Astrocyte of the spinal cord (primary cell): ENCODE measurements at places on chromosomes 12 and 14.

DNA sequence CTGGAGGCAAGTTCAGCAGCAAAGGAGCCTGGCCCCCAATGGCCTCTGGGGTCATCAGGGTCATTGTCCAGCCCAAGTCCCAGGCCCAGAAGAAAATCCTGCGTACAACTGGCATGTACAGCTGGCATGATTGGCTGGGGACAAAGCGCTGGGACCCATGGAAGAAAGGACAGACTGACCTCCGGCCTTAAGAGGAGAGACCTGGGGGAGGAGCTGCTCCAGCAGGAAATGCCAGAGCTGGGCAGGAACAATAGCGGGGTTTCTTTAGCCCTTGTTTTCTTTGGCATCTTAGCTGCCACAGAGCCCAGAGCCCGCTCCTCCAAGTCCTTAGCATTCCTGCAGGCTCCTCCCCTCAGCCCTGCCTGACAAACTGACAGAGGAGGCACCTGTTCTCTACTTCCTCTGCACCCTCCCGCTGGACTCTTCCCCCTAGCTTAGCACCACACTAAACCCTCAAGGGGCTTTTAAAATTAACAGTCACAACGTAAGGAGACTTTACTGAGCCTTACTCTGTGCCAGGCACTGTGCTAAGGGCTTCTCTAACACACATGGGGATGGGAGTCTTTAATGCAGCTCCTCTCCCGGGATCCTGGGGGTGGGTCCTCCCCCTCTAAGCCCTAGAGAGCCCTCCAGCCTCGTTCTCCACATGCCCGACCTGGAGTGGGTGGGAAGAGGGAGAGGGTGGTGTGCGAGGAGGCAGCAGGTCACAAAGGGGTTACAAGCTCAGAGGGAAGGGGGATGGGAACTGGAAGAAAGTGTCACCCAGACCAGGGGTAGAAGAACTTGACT is 1.8 kb upstream of the AQP5 start:
- peak; percentile 22 for DNase-seq

- DNase-seq, result peak; percentile 13
Measured at GRCh38 chr12:41962171-41962572, 182.5 kb downstream of the GXYLT1 start.

DNA sequence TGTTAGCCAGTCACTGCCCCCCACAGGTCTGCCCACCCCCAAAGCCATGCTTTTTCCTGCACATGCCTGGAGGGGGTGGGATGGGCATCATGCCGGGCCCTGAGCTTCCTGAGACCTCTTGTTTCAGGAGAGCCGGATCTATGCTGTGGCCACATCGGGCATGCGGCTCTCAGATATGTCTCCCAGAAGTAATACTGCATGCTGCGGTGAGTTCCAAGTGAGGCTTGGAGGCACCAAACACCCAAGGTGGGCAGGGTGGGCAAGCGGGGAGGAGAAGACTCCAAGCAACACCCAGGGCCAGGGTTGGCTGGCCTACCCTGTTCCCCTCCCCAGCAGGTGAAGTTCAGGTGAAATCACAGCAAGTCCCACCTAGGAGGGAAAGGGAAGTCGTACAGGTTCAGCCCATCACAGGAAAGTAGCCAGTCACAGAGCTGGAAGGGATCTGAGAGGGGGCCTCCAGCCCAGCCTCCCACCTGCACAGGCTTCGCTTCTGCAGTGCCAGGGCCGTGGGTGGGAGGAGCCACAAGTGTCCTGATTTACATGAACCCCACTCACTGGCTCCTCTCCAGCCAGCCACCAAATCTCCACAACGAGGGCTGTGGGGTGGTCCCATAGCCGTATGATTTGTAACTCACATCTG is 30.9 kb downstream of the PIGH start:
- DNase-seq, result no peak

DNA sequence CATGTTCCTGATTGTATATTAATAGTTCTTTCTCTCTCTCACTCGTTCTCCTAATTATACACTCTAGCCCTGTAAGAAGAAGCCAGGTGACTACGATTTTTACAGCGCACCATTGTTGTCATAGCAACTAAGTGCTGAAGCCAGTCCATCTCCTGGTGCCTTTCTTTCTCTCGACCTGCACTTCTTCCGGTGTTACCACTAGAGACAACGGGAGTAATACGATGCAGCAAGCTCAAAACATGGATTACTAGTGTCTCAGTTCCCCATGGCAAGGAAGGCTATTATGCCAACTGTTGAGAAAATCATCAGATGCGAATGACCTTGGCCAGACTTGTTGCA is 40.8 kb upstream of the DCD start:
- DNase-seq, result no peak

DNA sequence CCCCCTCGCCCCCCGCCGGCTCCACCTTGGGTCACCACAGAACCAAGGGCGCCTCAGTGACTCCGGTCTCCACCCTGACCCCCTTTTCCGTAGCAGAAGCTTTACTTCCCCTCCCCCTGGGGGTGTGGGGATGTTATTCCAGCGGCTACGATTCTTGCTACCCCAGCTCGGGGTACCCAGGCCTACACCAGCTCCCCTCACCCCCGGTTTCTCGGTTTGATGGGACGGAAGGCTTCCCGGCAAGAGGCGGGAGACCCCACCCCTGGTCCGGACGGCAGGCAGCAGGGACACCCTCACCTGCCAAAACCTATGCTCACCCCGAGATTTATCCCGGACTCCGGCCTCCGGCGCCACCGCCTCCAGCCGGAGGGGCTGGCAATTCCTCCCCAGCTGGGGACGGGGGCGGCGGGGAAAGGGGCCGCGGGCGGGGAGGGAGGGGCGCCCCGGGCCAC is 619 bp downstream of the RAB15 start:
- DNase-seq, result no peak

GRCh38 chr12:32003654-32004053 is 44.4 kb downstream of the RESF1 start:
- DNase-seq, result no peak

- no peak for DNase-seq
Measured at GRCh38 chr12:88505696-88506095, 74.6 kb downstream of the KITLG start.

GRCh38 chr14:94139006-94139405 is 9.6 kb upstream of the IFI27L2 start:
- no peak for DNase-seq

GRCh38 chr12:92019491-92020277 is 126.0 kb downstream of the BTG1 start:
- no peak for DNase-seq

DNA sequence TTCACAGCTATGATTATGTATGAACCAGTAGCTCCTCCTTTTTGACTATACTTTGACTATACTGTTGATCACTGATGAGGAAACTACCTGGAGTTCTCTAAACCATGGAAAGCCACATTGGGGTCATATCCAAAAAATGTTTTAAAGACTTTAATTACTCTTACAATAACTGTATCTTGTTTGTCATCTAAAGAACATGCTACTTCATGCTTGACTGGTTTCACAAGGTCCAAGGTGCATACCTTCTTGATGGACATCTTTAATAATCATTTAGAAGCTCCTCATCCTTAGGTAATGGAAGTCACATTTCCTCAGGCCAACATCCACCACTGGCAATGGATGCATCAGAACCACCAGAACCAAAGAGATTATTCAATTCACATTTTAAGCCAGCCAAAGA is 29.9 kb downstream of the WASHC3 start:
- DNase-seq, result no peak

DNA sequence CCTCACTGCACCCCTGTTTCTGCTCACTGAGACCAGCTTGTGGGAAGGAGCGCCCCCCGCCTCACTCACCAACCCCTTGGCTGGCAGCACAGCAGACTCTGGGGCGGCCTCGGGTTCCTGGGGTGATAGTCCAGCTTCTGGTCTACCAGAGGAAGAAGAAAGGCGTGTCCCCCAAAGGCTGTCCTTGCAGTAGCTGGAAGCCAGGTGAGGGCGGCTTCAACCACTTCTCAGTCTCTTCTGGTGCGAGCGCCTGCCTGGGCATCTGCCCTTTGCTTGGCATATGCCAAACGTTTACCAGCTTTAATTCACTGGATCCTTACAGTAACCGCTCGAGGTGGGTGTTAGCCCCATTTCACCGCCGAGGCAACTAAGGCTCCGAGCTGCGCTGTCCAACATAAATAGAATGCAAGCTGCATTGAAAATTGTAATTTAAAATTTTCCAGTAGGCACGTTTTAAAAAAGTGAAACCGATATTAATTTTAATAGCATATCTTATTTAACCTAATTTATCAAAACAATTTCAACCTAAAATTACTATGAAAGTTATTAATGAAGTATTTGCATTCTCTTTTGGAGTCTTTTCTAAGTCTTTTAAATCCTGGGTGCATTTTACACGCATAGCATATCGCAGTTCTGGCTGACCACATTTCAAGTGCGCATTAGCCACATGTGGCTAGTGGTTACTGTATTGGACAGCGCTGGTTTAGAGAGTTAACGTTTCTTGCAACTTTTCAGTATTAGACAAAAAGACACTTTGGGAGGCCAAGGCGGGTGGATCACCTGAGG is 872 bp downstream of the FAM177A1 start:
- DNase-seq, result peak; percentile 15

GRCh38 chr12:90690120-90690519 is 264.9 kb downstream of the CCER1 start:
- no peak for DNase-seq

GRCh38 chr14:80627745-80628144 is 313.8 kb downstream of the CEP128 start:
- no peak for DNase-seq

DNA sequence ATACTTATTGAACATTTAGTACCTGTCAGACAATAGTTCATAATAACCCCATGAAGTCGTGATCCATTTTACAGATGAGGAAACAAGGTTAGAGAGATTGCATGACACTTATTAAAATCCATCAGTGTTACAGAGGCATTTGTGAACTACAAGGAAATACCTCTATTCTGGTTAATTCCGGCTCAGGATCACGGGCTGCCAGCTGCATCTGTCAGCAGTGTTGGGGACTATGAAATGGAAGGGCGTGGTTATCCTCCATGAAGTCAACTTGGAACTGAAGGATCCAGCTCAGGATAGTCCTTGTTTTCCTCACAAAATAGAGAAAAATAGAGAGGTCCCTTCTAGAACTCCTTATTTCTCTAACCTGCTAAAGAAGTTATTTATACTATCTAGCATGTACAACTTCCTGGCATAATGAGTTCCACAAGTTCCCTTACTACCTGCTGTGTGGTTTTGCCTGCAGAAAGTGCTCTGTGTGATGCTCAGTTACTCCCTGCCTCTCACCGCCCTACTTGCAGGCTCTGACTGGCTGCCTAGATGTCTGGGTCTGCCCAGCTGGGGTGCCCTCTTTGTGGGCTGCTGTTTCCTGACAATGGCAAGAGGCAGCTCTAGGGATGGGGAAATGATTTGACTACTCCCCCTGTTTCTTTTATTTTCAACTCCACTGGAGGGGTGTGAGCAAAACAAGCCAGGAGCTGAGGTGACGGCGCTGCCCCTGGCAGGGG is 36.8 kb downstream of the PLXNC1 start:
- DNase-seq, result no peak

DNA sequence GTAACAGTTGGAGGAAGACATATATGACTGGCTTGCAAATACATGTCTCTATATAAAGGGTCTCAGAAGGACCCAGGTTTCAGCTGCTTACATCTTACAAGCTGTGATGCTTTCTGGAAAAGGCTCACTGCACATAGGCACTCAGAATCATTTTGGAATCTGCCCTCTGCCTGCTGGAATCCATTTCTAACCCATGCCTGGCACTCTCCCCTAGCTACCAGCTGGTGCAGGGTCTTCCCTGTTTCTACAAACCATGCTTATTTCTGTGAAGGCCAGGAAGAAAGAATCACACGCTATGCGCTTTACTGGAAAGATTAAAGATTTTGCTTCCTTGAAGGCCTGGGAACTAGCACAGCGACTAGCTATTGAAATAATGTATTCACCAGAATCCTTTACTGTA is 151.3 kb downstream of the DICER1 start:
- DNase-seq, result no peak

DNA sequence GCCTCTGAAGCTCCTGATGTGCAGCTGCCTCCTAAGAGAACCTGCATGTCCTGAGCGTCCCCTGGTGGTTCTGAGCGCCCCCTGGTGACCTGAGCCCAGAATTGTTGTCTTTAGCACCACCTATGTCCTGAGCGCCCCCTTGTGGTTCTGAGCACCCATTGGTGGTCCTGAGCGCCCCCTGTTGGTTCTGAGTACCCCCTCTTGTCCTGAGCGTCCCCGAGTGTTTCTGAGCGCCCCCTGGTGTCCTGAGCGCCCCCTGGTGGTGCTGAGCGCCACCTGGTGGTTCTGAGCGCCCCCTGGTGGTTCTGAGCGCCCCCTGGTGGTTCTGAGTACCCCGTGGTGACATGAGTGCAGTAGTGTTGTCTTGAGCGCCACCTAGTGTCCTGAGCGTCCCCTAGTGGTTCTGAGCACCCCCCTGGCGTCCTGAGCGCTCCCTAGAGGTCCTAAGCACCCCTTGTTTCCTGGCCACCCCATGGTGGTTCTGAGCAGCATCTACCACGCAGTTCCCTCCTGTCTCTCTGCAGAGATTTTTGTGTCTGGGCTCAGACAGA is 782.5 kb downstream of the TMEM121 start:
- no peak for DNase-seq

DNA sequence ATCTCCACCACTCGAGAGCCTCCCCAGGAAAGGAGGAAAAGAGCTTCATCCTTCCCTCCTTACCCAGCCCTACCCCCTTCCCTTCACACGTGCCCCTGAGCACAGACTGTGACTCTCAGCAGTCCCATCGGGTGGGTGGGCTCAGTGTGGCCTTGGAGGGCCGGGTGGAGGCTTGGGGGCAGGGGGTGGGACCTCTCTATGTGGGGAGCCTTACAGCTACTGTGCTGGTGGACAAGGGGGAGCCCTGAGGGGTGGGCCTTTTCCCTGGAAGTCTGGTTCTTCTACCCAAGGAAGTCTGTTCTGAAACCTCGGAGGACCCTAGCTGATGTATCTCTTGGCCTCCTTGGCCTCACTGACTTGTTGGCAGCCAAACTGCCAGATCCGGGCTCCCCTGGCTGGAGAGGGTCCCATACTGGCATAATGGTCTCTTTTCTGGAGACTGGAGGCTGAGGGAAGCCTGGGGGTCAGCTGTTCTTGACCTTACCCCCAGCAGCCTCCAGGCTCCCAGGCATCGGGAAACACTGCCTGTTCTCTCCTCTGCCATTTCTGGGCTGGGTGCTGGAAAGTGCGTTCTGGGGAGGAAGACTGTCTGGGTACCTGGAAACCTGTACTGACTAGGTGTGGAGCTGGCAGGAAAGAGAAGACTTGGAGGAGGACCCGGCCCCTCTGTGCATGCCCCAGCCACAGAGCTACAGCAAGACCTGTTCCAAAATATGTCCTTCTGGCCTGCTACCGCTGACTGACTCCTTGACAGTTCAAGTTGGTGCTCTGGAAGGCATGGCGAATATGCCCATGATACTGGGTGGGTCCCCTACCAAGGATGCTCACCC is 7.6 kb downstream of the VASH1 start:
- DNase-seq, result no peak
